ENCODE measurements at places on chromosomes 1 and 21.

DNA sequence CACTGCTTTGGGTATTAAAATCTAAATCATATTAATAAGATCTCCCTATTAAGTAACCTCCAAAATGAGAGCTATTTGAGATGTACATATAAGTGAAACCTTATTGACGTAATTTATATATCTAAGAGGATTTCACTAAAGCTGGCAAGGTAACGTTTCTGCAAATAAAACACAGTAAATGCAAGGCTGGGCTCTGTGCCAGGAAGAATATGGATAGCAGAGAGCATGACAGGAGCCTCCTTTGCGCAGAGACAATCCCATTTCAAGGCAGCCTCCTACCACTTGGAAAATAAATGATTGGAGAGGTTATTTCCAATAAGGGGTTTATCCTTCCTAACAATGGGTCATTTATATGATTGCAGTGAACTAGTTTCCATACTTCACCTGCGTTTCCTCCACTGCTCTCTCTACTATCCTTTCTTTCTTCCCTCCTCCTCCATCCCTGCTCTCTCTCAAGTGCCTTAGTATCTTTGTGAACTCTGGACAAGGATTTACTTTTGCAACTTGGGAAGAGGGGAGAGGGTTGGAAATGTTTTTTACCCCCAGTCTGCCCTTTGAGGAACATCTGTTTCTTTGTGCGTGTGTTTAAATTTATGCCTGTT, 3.0 kb upstream of the NFIA start:
- DNase-seq = no peak

- DNase-seq = no peak
These were observed 12.5 kb downstream of the MACO1 start for GRCh38 chr1:25443030-25443699.

- no peak for DNase-seq
These were observed 12.5 kb upstream of the PTPN14 start for GRCh38 chr1:214563881-214564280.

DNA sequence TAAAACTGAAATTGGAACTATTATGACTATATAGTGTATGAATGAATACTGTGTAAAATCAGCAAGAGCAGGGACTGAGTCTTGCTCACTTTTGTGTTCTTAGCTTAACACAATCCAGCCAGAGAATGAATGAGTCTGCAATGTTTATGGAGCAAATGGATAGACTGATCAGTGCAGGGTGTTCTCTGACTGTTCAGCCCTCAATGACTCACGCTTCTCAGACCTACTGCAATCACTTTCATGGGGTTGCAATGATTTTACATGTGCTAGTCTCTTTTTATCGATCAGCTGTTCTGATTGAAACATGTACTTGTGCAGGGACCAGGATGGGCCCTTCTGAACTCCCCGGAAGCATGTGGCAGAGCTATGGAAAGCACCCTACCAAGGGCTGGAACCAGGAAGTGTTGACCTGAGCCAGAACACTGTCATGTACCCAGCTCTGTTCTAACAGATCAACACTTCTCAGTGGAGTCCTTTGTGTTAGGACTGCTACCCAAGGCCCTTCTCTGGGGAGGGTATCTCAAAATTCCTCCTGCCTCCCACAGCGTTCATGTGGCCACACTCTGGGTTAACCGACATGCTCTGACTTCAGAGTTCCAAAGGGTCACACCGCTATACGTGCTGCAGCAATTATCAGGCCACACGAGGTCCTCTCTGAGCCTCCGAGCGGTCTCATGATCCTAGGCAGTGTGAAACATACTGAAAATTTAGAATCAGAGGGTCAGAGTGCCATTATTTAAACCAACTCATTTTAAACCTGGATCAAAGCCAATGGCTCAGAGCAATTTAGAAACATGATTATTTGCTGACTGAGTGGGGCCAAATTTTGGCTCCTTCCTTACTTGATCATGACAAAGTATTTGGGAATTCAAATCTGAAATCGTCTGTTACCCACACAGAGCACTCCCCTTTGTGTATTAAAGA, 35.2 kb downstream of the GRIK1 start:
- peak; percentile 3 for DNase-seq

- DNase-seq = no peak
These were observed 140.5 kb upstream of the C8B start for GRCh38 chr1:57106296-57106695.

GRCh38 chr1:10776190-10776905, 20.1 kb downstream of the CASZ1 start:
- no peak for DNase-seq

GRCh38 chr1:56927171-56927570, 38.6 kb downstream of the C8B start:
- no peak for DNase-seq

GRCh38 chr21:39048574-39048973, 134.7 kb downstream of the PSMG1 start:
- DNase-seq = no peak

DNA sequence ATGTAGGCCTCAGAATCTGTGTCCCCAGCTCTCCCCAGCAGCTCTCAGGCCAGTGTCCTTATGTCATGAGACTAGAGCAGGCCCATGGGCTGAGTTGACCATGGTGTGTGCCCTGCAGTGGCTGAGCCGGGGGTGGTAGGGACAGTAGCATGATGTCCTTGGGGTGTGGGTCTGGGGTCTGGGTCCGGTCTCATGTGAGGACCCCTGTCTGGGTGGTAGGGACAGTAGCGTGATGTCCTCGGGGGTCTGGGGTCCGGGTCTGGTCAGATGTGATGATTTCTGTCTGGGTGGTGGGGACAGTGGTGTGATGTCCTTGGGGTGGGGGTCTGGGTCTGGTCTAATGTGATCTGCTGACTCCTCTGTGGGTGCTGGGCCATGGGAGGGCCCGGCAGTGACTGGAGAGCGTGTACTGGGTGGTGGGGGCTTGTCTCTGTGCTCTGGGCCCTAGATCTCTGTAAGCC, 64.5 kb downstream of the OBSCN start:
- DNase-seq = no peak

GRCh38 chr1:160346958-160347357, 3.8 kb downstream of the NCSTN start:
- no peak for DNase-seq

DNA sequence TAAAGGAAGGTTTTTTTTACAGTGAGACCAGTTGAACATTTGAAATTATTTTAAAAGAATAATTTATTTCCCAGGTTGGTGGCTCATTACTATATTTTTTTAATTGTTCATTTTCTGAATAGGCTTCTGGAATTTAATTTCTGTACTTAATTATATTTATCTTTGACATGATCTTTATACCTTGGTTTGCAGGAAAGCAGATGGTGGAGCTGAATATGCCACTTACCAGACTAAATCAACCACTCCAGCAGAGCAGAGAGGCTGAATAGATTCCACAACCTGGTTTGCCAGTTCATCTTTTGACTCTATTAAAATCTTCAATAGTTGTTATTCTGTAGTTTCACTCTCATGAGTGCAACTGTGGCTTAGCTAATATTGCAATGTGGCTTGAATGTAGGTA, 41.5 kb downstream of the CD46 start:
- DNase-seq = no peak

GRCh38 chr1:225467193-225468020, 39.6 kb upstream of the LBR start:
- no peak for DNase-seq

- no peak for DNase-seq
These were observed 409.4 kb downstream of the BRINP3 start for GRCh38 chr1:190068304-190068703.

GRCh38 chr1:172960019-172960418, 90.7 kb downstream of the TNFSF18 start:
- no peak for DNase-seq

Measured in brain pericyte (primary cell).